Vagina (tissue), 2 donors: ENCODE measurements at places on chromosomes 6 and 20. TPM values are rescaled to one million over a fixed set of nuclear protein-coding genes. Genes with fewer than 3 reads are reported as not detected.

- no peak for DNase-seq
Observed at GRCh38 chr6:121086876-121087275, 247.4 kb downstream of the TBC1D32 start.

MC3R gene
- not detected for total RNA-seq

WFDC10B gene
- not detected for total RNA-seq

- no peak for DNase-seq
Observed at GRCh38 chr20:51166489-51166888, 143.6 kb upstream of the KCNG1 start.

DNA sequence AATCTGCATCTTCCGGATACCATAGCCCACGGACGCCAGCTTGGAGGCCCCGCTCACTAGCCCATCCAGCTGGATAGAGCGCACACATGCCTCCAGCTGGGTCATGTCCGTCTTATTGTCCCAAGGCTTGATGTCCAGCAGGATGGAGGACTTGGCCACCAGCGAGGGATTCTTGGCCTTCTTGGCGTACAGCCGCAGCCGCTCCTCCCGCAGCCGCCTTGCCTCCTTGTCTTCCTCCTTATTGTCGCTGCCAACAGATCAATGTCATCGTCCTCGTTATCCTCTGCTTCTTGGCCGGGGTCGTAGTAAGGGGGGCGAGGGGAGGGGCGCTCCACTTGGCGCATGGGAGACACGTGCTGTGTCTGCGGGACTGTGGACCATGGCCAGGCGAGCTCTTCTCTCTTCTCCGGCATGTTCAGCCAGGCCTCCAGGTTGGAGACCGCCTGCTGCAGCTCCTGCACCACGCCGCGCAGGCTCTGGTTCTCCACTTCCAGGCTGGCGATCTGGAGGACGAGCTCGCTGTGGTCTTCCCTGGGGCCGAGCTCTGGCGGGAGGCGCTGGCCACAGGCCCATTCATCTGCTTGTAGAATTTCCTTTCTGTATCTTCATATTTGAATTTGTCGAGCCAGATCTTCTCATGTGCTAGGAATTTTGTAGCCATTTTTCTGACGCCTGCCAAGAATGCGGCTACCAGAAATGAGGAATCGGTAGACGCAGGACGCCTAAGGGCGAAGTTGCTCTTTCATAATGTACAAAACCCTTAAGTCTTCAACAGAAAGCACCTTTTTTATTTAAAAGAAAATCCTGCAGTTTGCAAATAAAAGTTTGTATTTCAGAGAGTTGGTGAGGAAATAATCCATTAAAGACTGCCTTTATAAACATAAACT lies 60.1 kb upstream of the PTPRK start:
- no peak for DNase-seq

GRCh38 chr6:69673298-69673697 lies 123.5 kb downstream of the LMBRD1 start:
- DNase-seq, result no peak

DNA sequence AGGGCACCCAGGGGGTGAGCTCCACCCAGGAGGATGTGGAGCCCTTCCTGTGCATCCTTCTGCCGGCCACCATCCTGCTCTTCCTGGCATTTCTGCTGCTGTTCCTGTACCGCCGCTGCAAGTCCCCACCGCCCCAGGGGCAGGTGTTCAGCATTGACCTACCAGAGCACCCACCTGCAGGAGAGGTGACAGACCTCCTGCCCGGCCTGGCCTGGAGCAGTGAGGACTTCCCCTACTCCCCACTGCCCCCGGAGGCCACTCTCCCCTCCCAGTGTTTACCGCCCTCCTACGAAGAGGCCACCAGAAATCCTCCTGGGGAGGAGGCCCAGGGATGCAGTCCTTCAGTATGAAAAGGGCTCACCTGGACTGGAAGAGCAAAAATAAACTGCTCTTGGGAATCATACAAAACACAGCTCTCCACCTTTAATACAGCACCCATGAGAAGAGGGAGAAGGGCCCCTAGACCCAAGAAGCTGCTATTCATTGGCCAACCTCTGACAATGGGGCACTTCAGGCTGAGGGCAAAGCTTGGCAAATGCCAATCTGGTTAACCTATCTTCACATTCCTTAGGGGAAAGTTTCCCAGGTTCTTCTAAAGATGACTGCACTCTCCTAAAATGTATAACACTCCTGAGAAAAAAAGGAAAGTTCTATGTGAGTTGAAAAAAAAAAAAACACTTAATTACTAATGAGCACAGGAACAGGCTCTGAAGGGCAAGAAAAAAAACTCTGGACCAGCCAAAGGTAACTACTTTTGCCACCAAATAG lies 5.0 kb downstream of the SMIM28 start:
- no peak for DNase-seq
